ENCODE measurements at places on chromosomes 3 and 15. TPM values are rescaled to one million over a fixed set of nuclear protein-coding genes. Genes with fewer than 3 reads are reported as not detected.

- no peaks in the 10 kb centered on the region for H3K4me1 ChIP-seq
- no peak overlapping the region for H3K27ac ChIP-seq
- no peak overlapping the region for H3K4me3 ChIP-seq
- no peak for DNase-seq
- no peaks in the 10 kb centered on the region for H3K36me3 ChIP-seq
These were observed 13.4 kb upstream of the ARPIN start for GRCh38 chr15:89926158-89926557.

GRCh38 chr3:61250784-61251173 is 473 bp downstream of the FHIT start:
- 0 out of 2 replicates have a peak, but pooled peaks cover 2% of the 10 kb centered on the region for H3K4me1 ChIP-seq
- H3K4me3 ChIP-seq, result peak overlapping the region; percentile 65
- no peaks in the 10 kb centered on the region for H3K27me3 ChIP-seq
- H3K27ac ChIP-seq, result no peak overlapping the region

GRCh38 chr3:118186051-118186450 is 848.6 kb downstream of the IGSF11 start:
- H3K36me3 ChIP-seq, result peaks cover 2% of the 10 kb centered on the region
- DNase-seq, result no peak
- no peaks in the 10 kb centered on the region for H3K4me1 ChIP-seq
- no peak overlapping the region for H3K27ac ChIP-seq

DNA sequence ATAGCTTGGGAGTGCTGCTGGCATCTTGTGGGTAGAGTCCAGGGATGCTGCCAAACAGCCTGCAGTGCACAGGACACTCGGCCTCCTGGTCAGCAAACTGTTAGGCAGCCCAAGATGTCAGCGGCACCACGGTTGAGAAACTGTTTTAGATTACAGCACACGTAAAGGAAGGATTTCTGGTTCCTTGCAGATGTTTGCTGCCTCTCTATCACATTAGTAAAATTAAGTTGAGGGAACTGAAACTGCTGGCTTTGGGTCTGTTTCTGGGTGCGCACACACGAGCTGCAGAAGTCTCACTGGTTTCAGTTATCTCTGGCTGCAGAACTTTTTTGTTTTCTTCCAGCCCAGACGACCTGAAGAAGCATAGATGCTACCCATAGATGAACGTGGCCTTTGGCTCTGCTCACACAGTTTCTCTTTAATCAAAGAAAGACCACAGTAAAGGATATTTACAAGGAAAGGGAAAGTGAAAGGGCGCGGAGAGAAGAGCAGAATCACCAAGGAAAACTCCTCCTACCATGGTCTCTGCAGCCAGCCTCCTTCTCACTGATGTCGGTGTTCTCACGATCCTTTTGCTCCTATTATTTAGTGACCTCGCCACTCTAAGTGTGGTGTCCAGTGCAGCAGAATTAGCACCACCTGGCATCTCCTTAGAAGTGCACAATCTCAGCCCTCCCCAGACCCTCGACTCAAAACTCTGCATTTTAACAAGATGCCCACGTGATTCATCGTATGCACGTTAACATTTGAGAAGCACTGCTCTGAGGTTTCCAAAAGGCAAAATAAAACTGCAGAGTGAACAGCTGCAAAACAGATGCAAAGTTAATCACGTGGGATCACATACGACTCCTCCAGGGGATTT is 50.6 kb upstream of the AKAP13 start:
- H3K4me3 ChIP-seq, result no peak overlapping the region
- no peaks in the 10 kb centered on the region for H3K36me3 ChIP-seq
- H3K27ac ChIP-seq, result no peak overlapping the region
- no peaks in the 10 kb centered on the region for H3K4me1 ChIP-seq

DNA sequence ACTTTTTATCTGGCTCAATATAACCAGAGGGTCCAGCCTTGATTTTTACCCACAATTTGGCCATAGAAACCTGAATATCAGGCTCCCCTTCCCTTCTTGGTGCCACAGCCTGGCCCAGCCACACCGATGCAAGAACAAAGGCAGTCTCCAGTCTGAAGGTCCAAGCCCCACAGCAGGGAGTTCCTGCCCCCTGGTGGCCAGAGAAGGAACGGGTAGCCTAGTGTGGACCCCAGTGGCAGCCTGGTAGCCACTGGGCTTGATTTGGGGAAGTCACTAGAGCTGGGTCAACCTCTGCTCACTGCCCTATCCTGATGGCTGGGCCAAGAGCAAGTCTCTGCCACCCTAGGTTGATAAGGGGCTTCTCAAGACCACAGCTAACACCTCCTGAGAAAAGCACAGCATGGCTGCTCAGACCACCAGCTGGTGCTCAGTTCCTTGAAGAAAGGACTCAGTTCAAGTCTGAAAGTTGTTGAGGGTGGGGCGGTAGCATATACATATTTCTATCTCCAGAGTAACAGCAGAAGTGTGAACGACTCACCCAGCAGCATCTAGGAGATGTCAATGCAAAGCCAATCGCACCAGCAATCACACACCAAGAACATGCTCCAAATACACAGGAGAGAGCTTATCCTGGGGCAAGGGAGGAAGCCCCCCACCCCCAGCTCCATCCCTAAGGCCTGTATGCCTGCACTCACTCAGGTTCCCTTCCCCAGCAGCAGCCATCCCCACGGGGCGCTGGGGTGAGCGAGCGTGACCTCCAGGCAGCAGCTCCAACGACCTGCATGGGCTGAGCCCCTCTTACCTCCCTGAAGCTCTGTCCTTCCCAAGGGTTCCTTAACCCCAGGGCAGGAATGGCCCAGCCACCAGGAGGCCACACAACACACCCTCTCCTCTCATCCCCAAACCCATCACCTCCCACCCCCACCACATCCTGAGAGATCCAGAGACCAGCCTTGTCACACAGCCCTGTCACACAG is 7.6 kb downstream of the PFKFB4 start:
- H3K4me3 ChIP-seq, result no peak overlapping the region
- H3K36me3 ChIP-seq, result peaks cover 18% of the 10 kb centered on the region
- peaks cover 4% of the 10 kb centered on the region for H3K4me1 ChIP-seq
- no peak overlapping the region for H3K27ac ChIP-seq

DNA sequence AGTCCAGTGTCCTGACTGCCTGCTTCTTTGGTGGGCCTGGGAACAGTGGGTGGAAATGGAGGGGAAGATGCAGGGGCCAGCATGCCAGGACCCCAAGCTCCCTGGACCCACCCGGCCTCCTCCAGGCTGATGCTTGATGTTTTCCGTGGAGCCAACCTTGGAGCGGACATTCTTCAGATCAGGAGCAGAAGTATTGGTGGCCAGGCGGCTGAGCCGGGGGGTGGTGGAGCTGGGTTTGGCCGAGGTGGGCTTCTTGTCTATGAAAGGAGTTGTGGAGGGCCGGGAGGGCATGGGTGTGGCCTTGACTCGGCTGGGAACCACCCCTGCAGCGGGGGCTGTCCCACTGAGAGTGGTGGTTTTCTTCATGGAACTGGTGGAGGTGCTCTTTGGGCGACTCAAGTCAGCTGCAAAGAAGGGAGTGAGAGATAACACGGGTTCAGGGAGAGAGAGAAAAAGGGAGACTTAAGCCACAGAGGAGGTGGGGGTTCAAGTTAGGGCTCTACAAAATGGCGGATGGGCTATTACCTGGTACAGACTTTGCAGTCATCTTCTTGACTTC is 67.8 kb downstream of the DHX30 start:
- DNase-seq, result no peak
- H3K27ac ChIP-seq, result no peak overlapping the region
- H3K4me3 ChIP-seq, result no peak overlapping the region
- H3K27me3 ChIP-seq, result no peaks in the 10 kb centered on the region
- H3K4me1 ChIP-seq, result no peaks in the 10 kb centered on the region

CYP19A1 gene
- total RNA-seq, result not detected

GOLGA8F gene
- total RNA-seq, result not detected

CTDSPL gene
- 21.3 TPM for total RNA-seq

All from H9 (cell line).